ENCODE measurements at places on chromosomes 11 and 22. TPM values are rescaled to one million over a fixed set of nuclear protein-coding genes. Genes with fewer than 3 reads are reported as not detected.

ART5 gene
- not detected for total RNA-seq

SPON1 gene
- total RNA-seq = 37.1 TPM

ZNF74 gene
- total RNA-seq = 9.0 TPM

ANKRD42 gene
- total RNA-seq = 13.0 TPM

RFPL3 gene
- total RNA-seq = not detected

TIMM10 gene
- 50.5 TPM for total RNA-seq

GP1BB gene
- total RNA-seq = 2.1 TPM

TESMIN gene
- 7.7 TPM for total RNA-seq

MOB2 gene
- 61.5 TPM for total RNA-seq

MS4A3 gene
- total RNA-seq = not detected

TNNI2 gene
- total RNA-seq = 45.0 TPM

GPR83 gene
- not detected for total RNA-seq

SYVN1 gene
- 76.2 TPM for total RNA-seq

JRKL gene
- total RNA-seq = 12.2 TPM

RIMBP3C gene
- total RNA-seq = 0.29 TPM
